ENCODE measurements at places on chromosomes 12 and 14.

- DNase-seq = peak; percentile 80
Measured at GRCh38 chr14:64303471-64303917, 9.3 kb upstream of the ESR2 start.

DNA sequence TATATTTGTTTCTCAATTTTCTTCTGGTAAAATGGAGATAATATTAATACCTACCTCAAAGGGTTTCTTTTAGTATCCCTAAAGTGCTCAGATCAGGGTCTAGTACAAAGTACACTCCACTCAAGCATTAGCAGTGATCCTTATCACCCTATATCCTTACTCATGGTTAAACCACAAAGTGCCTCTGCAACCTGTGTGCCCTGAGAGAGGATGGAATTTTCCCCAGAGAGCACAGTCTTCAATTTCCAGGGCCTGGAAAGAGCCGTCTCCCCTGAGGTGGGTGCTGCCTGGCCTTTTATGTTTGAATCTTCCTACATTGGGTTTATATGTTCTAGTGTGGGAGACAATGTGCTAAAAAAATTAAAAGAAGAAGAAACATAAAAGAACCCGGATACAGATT lies 183.1 kb upstream of the FBXO33 start:
- no peak for DNase-seq

- no peak for DNase-seq
Measured at GRCh38 chr12:107856096-107856495, 81.6 kb downstream of the ASCL4 start.

GRCh38 chr12:88391556-88391955 lies 188.7 kb downstream of the KITLG start:
- no peak for DNase-seq

DNA sequence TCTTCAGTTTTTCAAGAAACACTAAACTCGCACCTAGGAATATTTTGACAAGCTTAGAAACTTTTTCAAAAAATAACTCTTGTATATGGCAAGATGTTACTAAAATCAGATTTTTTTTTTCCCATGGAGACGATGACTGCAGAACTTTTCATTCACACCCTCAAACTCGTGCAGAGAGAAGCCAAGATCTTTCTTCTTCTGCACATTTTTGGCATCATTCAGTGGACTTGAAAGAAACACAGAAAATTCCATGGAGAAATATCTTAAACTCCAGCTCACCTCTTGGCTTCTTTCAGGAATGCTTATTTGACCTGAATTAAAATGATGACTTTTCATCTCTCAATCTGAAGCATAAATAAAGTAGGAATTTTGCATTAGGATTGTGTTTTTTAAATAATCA lies 919.4 kb downstream of the NRXN3 start:
- DNase-seq = no peak

- DNase-seq = no peak
Measured at GRCh38 chr12:31867292-31867691, 91.9 kb upstream of the RESF1 start.

DNA sequence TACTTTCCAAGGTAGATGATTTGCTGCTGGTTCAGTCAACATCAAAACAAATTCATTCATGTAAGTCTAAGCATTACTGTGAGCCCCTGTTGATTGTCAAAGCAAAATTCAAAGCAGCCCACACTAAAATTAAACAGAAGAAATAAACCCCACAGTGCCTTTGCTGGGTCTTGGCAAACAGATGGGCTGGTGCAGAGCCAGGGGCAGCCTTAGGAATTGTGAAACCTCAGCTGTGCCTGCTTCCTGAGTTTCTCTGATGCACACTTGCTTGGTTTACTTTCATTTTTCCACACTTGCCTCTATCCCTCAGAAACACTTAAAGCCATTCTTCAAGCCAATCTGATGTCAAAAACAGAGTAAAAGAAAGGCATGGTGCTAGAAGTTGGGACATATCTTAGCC lies 6.6 kb upstream of the PLEKHG7 start:
- no peak for DNase-seq

DNA sequence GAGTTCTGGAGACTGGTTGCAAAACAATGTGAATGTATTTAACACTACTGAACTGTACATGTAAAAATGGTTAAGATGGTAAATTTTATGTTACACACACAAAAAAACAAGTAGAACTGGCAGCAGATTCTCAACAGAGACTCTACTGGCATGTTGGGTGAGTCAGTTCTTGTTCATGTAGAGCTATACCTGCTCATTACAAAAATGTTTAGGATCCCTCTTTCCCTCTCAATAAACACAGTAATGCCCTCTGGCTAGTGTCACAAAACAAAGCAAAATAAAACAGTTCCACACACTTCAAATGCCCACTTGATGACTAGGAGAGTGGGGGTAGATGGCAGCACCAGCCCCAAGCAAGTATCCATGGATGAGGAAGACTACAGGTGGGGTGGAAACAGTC lies 13.7 kb upstream of the ZNF740 start:
- DNase-seq = no peak

DNA sequence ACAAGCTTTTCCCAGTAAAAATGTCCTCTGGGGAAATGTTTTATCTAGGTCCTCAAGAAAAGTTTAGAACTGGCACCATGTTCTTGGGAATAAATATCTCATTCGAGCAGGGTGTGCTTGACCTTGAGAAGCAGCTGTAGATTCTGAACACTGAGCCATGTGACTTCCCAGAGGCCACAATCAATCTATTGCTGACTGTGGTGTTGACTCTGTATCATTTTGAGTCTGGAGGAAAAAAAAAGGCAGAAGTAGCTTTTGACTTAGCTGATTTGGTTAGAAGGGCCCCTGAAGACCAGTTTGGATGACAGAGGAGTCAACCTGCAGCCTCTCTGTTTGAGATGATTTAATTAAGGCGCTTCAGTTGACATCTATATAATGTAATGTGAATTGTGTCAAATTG lies 592.4 kb upstream of the SEL1L start:
- DNase-seq = no peak

DNA sequence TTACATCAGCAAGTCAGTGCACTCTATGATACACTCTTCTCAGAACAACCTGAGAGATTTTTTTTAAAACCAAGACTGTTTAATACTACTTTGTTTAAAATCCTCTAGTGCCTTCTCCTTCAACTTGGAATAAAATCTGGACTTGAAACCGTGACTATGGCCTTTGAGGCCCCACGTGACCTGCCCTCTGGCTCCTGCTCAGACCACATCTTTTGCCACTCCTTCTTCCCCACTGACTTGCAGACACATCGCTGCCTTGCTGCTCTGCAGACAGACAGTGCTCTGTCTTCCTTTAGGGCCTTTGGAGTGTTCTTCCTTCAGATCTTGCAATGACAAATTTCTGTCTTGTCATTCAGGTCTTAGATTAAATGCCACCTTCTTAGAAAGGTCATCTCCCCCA lies 48.5 kb downstream of the TTC8 start:
- DNase-seq = no peak

- DNase-seq = no peak
Measured at GRCh38 chr12:108570743-108571608, 8.6 kb downstream of the ISCU start.

- DNase-seq = no peak
Measured at GRCh38 chr12:75560167-75560566, 48.8 kb upstream of the KRR1 start.

- DNase-seq = no peak
Measured at GRCh38 chr12:66048835-66049537, 81.6 kb downstream of the LLPH start.

GRCh38 chr12:84484798-84485197 lies 427.8 kb downstream of the SLC6A15 start:
- no peak for DNase-seq

- DNase-seq = no peak
Measured at GRCh38 chr12:106341086-106341877, 16.3 kb upstream of the POLR3B start.

GRCh38 chr12:49301760-49302159 lies 6.8 kb downstream of the PRPH start:
- DNase-seq = no peak

All from NCI-H524 treated with DMSO at 0.1 percent for 48 hours (cell line).